ENCODE measurements at places on chromosomes 2 and 18.

DNA sequence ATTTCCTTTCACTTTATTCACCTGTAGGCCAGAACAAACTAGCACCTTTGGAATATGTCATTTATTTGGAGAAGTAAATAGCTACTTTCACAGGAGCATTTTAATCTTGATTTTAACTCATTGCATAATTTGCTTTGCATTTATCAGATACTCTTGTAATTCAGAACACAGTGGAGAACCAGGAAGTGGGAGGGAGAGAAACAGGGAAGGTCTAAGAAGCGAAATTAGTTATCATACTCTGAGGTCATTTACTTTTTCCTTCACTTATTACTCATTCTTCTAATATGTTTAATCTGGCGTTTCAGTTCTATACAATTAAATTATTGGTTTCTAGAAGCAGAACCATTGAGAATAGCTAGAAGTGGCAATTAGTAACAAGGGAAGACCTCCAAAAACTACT lies 20.7 kb downstream of the RBM44 start:
- no peak for DNase-seq

DNA sequence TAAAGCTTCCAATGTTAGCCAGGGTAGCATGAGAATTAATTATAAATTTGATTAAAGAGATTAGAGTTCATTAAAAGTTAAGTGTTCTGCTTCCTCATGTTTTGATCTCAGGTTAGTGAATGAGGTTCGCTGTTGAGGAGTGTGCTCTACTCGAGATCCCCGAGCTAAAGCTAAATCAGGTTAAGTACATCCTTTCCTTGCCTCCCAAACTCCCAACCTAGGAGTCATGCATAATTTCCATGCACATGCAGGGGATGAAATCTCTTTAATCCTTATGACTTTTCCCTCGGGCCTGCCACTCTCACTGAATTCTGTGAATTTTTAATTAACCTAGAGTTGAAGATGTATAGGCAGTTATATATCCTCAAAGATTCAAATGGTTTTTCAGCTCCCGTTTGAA lies 156.1 kb upstream of the NCK2 start:
- no peak for DNase-seq

GRCh38 chr2:168515502-168515901 lies 59.4 kb downstream of the CERS6 start:
- DNase-seq = no peak

GRCh38 chr2:18062892-18063291 lies 184.4 kb downstream of the KCNS3 start:
- no peak for DNase-seq

- DNase-seq = no peak
Observed at GRCh38 chr2:3242747-3243369, 134.8 kb downstream of the EIPR1 start.

- no peak for DNase-seq
Observed at GRCh38 chr2:221124532-221125240, 447.4 kb downstream of the EPHA4 start.

DNA sequence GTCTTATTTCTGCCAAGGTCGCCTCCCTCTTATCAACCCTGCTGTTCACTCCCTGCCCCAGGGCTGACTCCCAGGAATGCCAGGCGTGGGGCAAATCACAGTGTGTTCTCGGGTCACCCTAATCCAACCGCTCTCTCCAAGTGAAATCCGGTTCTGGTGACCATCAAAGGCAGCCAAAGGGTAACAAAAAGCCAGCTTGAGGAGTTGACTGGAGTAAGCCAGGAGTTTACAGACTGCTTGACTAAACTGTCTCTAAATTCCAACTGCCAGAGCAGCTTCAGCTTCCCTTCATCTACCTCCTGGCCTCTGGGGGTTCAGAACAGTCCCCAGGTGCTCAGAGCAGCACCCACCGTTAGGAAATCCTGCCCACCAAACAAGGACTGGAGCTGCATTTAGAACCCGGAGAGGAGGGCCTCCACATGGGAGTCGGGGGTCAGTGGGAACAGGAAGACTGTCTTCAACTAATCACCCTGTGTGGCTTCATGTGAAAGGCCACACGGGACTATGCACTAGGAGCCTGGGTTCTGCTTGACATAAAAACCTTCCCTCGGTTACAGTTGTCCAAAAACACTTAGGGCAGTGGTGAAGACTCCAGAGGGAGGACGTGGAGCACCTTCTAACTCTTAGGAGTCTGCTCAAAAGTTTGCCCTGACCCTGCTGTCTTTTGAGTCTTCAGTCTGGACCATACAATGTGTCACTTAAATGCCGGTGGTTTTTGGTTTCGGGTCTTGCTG lies 24.2 kb upstream of the MCFD2 start:
- no peak for DNase-seq

DNA sequence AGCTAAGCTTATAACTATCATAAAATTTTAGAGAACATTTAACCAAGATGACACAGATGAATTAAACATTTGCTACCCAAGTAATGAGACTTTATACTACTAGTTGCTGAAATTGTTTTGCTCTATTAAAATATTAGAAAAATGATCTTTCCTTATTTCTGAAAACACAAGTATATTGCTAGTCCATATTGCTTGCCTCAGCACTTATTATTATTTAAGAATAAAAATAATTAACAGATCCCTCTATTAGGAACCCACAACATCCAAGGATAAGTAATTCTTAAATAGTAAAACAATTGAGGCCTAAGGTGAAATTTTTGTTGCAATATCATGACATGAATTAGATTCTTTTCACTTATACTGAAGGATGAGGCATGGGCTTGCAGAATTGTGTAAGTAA lies 65.2 kb downstream of the CCDC148 start:
- no peak for DNase-seq

- DNase-seq = no peak
Observed at GRCh38 chr2:10970666-10971065, 58.9 kb downstream of the KCNF1 start.

DNA sequence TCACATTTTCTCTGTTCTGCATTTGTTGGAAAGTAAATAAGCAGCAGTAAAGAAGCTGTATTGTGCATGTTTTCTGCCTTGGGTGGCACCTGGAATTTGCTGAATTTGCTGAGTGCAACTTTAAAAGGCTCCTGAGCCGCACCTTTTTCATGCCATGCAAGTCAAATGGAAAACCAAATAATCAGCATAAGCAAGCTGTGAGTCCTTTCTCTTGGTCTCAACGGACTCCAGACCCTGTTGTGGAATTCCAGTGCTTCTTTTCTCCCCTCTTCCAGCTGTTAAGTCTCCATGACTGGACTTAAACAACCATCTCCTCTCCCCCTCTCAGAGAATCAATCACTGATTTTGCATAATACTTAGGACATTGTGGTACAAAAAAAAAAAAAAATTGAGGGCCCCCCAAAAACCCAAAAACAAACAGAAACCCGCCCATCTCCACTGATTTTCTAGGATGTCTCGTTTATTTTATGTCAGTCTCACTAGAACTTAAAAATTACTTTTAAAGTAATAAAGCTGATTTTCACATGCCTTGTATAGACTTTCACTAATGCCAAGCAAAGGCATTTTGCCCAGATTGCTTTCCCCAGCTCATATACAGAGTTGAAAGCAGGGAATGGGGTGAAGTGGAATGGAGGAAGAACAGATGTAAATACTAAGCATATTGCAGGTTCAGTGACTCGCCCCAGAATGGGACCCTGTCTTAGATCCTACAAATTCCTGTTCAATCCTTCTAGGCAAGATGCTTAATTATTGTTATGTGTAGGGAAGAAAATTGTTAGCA lies 5.1 kb upstream of the CETN1 start:
- DNase-seq = no peak

GRCh38 chr2:127615511-127616166 lies 30.3 kb upstream of the GPR17 start:
- DNase-seq = no peak

DNA sequence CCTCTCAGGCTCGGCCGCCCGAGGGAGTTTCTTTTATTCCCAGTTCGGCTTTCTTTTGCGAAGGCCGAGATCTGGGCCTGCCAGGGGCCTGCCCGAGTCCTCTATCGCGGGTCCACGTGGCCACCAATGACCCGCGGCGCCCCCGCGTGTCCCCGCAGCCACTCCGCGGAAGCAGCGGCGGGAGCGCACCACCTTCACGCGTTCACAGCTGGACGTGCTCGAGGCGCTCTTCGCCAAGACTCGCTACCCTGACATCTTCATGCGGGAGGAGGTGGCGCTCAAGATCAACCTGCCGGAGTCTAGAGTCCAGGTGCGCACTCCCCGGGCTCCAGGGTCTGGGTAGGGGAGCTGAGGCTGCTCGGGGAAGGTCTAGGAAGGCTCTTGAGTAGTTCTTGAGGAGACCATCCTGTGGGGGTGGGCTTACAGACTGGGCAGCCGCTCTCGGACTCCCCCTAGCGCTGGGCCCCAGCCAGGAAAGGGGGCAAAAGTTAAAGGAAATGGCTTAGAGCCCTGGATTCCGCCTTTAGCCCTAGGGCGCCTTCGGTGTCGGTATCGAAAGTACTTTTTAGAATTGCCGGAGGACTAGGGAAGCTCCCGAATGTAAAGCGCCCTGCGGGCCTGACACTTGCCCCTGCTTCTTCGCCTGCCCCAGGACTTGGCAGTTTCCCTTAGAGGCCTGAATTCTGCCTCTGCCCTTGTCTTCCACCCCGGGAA lies 3.4 kb downstream of the OTX1 start:
- DNase-seq = no peak

DNA sequence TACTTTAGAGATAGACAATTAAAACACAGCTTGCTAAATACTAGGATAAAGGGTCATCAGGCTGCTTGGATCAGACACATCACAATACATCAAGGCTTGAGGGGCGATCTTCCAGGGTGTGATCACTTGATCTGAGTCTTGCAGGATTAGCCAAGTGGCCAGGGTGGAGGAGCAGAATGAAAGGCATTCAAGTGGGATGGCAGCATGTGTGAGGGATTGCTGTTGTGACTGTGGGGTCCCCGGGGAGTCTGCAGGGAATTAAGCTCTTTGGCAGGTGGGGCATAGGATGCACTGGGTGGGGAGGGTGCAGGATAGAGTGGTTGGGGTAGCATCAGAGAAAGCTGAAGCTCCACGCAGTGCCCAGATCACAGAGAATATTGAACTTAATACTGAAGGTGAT lies 58.0 kb upstream of the TMEM163 start:
- no peak for DNase-seq

DNA sequence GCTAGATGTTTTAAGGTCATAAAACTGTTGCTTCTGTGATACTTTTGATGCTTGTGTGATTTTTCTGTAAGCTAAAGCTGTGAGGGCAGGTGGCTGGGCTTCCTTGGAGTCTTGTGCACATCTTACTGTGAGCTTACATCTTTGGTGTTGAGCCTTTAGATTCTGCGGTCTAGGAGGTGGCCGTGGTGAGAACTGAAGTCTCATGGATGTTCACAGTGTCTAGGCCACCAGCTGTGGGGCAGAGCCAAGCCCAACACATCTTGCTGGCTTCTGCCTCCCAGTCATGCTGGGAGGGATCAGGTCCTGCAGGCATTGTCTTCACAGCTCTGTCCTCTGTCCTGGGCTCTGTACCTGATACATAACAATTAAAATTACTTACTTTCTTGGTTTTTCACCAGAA lies 219.7 kb upstream of the HS6ST1 start:
- DNase-seq = no peak

- no peak for DNase-seq
Observed at GRCh38 chr2:120913972-120914838, 178.5 kb downstream of the GLI2 start.

- no peak for DNase-seq
Observed at GRCh38 chr2:40353231-40353630, 98.7 kb downstream of the SLC8A1 start.

GRCh38 chr2:83908750-83909149 lies 550.3 kb downstream of the SUCLG1 start:
- no peak for DNase-seq

DNA sequence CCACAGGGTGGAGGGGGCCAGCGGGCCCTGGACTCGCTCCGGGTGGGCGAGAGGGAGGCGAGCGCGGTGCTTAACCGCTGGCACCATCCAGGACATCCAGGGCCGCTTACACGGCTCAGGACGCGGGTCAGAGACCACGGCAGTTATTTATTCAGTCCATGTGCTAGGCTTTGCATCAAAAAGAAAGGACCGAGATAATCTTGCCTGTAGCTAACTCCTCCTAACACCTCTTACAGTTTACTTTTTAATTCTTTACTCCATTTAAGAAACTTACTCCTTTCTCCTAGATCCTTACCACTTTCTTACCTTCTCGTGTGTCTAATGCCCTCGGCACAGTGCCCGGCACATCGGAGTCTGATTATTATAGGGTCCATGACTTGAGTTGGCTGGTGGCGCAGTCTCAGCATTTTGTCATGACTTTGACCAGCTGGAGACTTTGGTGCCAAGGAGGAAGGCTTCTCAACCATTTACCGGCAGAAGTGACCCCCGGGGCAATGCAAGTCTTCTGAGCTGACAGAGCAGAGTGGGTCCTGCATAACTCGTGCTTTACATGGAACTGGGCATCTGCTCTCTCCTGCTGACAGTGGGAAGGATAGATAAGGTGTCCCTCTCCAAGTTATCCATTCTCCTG lies 503 bp downstream of the ANXA4 start:
- no peak for DNase-seq

- DNase-seq = no peak
Observed at GRCh38 chr2:19205983-19206533, 152.4 kb downstream of the OSR1 start.

- no peak for DNase-seq
Observed at GRCh38 chr2:234631646-234632514, 135.0 kb upstream of the ARL4C start.

DNA sequence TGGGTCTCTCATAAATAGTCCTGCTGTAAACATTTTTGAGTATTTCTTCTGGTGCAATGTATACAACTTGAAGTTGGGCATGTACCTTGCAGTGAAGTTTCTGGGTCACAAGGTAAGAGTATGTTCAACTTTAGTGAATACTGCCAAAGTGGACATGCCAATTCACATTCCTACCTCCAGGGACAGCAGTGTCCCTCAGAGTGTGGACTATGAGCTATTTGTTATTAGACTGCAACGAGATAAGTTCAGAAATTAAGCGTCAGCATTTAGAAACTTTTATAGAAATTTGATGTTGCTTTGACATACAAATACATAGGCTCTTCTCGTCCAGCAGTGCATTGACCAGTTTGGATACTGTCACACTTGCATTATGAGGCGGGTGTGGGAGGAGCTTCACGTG lies 7.2 kb upstream of the ACKR3 start:
- no peak for DNase-seq

- no peak for DNase-seq
Observed at GRCh38 chr2:128369108-128369555, 50.5 kb upstream of the HS6ST1 start.

GRCh38 chr2:69731147-69731970 lies 10.6 kb upstream of the ANXA4 start:
- no peak for DNase-seq
